ENCODE measurements at places on chromosomes 13 and 19.

DNA sequence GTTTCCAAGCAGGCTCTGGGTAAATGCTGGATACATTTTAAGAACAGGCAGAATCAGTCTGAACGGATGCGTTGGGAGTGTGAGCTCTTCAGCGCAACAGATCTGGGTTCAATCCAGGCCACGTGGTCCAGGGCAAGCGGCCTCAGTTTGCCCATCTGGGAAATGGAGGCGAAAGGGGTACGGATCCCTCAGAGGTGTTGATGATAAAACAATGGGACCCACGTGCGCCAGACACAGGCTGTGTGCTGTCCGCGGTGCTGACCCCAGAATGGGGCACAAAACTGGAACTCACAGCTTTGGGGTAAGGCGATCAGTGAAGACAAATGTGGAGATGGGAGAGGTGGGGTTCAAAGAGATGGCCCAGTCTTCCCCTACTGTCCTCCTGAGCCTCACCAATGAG, 13.1 kb upstream of the PDE4C start:
- DNase-seq, result no peak

DNA sequence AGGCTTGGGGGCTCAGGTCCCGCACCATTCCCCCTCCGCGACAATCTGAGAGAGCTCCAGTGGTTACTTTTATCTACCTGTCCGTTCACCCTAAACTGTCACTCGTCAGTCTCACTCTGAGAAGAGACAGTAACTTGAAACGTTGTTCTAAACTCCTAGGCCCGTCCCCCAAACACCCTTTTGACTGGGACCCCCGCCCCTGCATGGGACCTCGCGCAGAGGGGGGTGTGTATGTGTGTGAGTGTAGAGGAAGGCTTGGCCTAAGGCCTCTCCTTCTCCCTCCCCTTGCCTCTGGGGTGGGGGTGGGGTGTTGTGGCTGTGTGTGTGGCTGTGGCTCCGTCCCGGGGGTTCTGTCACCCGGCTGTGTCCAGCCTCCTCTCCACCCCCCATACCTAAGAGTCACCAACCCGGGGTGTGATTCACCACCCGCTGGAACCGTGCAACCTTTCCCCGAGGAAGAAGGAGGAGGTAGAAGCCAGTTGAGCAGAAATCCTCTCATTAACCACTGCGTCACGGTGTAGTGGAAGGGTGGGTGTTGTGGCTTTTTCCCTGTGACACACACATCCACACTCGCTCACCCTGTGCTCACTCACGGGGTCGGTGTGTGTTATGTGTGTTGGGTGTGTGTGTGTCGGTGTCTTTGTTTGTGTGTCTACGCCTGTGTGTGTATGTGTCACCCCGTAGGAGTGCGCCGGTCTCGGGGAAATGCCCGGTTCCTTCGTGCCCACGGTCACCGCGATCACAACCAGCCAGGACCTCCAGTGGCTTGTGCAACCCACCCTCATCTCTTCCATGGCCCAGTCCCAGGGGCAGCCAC, 2.4 kb downstream of the FOSB start:
- peak; percentile 46 for DNase-seq

GRCh38 chr13:112519517-112520060, 68.4 kb downstream of the TUBGCP3 start:
- no peak for DNase-seq

GRCh38 chr13:25682276-25682675, 310.5 kb downstream of the ATP8A2 start:
- no peak for DNase-seq

GRCh38 chr13:85685436-85685835, 113.8 kb downstream of the SLITRK6 start:
- DNase-seq, result no peak

DNA sequence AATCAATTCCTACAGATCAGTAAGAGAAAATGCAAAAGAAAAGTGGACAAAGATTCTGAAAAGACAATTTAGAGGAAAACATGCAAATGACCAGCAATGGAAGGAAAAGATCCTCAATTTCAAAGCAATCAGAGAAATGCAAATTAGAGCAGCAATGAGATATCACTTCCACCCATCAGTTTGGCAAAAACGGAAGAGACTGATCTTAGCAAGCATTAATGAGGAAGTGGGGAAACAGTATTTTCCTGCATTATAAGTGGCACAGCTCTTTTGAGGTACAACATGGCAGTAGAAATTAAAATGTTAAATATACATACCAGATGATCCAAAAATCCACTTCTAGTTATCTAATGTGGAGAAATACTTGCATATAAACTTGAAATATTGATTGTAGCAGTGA, 69.1 kb upstream of the SLC7A1 start:
- no peak for DNase-seq

- DNase-seq, result no peak
Observed at GRCh38 chr19:18253716-18254115, 20.5 kb downstream of the IQCN start.

DNA sequence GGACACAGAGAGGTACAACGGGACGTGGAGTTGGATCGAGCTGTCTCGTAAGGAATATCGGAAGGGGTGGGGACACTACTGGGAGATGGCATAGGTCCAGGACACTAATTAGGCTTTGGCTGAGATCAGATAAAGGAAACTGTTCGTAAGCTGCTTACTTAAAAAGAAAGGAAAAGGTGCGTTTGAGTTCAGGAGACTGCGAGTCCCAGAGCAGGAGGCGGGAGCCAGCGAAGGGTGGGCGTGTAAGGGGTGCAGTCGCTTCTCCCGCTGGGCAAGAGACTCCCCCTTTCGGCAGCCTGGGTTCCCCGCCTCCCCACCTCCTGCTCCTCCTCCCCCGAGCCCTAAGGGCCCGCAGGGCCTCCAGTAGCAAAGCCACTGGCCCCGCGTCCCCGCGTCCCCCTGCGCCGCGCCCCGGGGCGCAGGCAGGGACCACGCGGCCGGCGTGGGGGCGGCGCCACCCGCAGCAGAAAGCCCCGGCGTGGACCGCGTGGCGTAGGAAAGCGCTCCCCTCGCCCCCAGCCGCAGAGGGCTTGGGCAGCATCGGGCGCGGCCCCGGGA, 547 bp downstream of the ABCC4 start:
- DNase-seq, result peak; percentile 54

GRCh38 chr13:49055021-49055420, 79.3 kb downstream of the FNDC3A start:
- DNase-seq, result no peak

GRCh38 chr13:22154041-22154440, 483.2 kb downstream of the FGF9 start:
- DNase-seq, result no peak

DNA sequence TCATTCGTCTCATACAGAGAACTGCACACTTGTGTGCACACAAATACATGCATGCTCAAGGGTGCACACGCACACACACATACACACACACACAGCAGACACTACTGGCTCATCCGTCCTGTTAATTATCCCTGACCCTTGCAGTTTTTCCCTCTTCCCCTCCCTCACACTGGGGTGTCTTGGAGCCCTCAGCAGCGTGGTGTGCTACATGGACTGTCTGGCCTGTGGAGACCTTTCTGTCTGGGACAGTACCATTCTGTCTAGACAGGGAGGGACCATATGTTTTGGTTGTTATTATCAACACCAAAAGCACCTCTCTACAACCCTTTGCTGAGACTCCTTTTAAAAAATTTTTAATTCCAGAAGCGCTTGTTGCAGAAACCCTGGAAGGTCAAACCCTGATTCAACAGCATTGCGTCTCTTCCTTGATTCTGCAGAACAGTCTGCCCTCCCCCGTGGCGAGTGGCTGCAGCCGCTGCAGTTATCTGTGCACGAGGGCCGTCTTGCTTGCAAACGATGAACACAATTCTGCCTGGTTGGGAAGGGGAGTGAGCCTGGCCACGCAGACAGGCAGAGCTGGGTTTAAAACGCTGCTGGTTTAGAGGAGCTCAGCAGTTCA, 374.0 kb downstream of the IRS2 start:
- no peak for DNase-seq

- peak; percentile 53 for DNase-seq
Observed at GRCh38 chr19:17289489-17289888, 7.8 kb downstream of the ANKLE1 start.

- DNase-seq, result no peak
Observed at GRCh38 chr13:40452038-40452666, 214.3 kb downstream of the FOXO1 start.

GRCh38 chr19:46346821-46347571, at the start of gene PPP5C:
TSS of gene PPP5C (plus strand) at chr19:46347087. CDS start at chr19:46347097, 10 bp downstream.
- peak; percentile 89 for DNase-seq

- peak; percentile 90 for DNase-seq
Observed at GRCh38 chr19:45770192-45771101, 1.4 kb upstream of the SIX5 start.

DNA sequence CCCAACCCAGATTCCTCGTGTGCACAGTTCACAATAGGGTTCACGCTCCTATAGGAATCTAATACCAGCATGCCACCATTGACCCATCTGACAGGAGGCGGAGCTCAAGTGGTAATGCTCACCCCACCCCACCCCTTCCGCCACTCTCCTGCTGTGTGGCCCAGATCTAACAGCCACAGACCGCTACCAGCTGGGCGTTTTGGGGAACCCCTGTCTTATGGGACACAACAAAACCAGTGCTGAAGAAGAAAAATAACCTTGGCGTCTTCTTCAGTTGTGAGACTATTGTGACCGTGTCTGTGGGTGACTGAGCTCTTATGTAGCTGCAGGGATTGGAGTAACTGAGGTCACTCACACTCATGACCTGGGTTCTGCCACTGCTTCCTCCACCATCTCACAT, 5.2 kb upstream of the OR10H1 start:
- DNase-seq, result no peak

DNA sequence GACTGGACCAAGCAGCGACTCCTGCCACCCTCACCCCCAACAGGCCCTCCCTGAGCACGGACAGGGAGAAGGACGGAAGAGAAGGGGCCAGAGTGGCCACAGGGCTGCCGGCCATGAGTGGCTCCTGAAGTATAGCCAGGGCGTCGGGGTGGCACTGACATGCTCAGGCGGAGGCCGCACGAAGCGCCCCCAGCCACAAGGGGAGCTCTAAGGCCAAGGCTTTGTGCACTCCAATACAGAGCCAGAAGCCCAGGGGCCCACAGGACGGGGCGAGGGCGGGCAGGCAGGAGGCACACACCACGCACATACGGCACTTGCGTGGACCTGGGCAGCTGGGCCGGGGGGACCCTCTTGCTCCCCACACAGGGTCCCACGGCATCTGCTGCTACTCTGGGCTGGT, 52.0 kb downstream of the KLF2 start:
- DNase-seq, result peak; percentile 34

DNA sequence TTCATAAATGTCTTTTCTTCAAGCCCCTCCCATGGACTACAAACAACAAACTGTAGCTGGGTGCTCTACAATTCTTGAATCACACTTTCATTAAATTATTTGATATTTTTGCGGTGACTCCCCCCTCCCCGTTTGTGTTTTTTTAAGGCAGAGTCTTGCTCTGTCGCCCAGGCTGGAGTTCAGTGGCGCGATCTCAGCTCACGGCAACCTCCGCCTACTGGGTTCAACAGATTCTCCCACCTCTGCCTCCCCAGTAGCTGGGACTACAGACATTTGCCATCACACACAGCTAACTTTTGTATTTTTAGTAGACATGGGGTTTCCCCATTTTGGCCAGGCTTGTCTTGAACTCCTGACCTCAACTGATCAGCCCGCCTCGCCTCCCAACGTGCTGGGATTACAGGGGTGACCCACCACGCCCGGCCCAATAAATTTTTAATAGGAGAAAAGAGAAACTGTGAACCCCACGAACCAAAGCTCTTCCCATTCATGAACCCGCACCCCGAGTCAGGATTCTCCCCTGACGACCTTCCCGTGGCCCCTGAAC, 703 bp downstream of the ZNF506 start:
- no peak for DNase-seq

DNA sequence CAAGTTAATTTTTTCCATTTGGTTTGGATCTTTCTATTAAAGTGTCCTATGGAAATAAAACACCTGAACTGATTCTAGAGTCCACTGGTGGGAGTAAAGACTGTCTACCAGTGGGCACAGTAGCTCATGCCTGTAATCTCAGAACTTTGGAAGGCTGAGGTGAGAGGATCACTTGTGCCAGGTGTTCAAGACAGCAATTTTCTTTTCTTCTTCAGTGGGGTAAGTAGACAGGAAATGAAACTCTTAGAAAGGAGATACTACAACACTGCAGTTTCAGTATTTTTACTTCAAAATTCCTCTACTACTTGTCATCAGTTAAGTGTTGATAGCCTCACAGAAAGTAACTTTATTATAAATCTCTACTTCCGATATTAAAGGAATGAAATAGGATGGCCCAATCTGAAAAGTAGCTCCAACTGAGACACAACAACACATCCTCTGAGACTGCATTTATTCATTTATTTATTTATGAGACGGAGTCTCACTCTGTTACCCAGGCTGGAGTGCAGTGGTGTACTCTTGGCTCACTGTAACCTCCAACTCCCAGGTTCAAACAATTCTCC, 26.3 kb downstream of the DNMT1 start:
- no peak for DNase-seq

- no peak for DNase-seq
Observed at GRCh38 chr13:72390909-72391308, 336.5 kb downstream of the MZT1 start.

GRCh38 chr13:113939129-113939943, 34.5 kb downstream of the C13orf46 start:
- no peak for DNase-seq

DNA sequence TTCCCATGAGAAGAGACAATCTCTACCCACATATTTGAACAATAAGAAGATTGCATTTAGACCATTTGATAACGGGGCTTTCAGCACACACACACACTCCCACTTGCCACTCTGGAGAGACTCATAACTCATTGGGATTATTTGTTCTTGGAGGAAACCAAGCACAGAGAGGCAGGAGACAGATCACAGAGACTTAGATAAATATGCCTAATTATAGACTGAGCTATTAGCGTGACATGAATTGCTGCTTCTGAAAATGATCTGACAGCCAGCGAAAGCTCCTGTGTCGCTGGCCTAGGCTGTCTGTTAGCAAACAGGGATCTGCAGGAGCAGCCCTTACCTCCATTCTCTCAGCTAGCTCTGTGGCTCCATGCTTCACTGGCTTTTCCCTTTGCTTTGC, 111.4 kb downstream of the CCNA1 start:
- DNase-seq, result no peak

DNA sequence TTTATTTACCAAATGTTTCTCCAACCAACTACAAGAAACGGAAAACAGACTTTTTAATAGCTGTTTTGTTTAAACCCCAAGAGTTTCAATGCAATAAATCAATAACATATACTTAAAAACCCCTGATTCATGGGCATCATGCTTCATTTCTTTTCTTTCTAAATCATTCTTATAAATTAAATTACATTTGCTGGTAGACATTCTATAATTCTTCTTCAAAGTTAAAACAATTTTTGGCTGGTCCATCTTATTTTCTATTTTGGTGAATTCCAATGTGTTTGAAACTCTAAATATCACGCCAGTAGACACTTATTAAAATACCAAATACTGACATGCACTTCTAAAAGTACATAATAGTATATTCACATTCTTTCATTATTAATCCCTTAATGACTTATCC, 408.6 kb downstream of the LIG4 start:
- no peak for DNase-seq

DNA sequence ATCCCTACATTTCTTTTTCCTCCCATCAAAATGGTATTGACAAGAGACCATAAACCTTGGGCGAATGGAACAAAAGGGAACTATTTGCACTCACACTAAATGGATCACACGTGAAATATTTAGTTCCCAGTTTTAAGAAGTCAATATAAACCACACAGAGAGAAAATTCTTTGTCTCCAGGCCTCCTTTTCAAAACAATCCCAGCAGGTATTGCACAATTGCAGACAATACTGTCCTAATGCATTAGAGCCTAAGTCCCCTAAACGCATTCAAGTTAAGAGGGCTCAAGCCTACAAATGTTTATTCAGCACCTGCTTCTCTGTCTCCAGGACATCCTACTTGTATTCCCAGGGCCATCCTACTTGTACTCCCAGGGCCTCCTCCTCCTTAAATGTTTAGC, 1.3 kb upstream of the B3GLCT start:
- DNase-seq, result no peak

GRCh38 chr13:37621811-37622361, 23.3 kb upstream of the POSTN start:
- DNase-seq, result no peak
